Hair follicle dermal papilla cell (primary cell): ENCODE measurements at places on chromosomes 11 and 22. TPM values are rescaled to one million over a fixed set of nuclear protein-coding genes. Genes with fewer than 3 reads are reported as not detected.

Gene PDE2A
- under 0.01 and 0.97 TPM in 2 replicates for total RNA-seq

Gene CSF2RB
- total RNA-seq, result 0.24 TPM in 1 of 2 replicates, not detected in the other

Gene DGAT2
- total RNA-seq, result 0.49 and 0.81 TPM in 2 replicates

Gene FGF4
- not detected in 2 replicates for total RNA-seq

Gene RTN4RL2
- 0.12 and 0.49 TPM in 2 replicates for total RNA-seq

Gene EI24
- total RNA-seq, result 65.8 and 70.9 TPM in 2 replicates

Gene SHISA8
- total RNA-seq, result not detected in 2 replicates

Gene MED19
- 10.2 and 10.9 TPM in 2 replicates for total RNA-seq

Gene P2RX6
- 11.5 and 14.0 TPM in 2 replicates for total RNA-seq

Gene TEX54
- total RNA-seq, result not detected in 2 replicates

Gene C11orf91
- total RNA-seq, result not detected in 2 replicates

Gene TANGO2
- 59.6 and 69.5 TPM in 2 replicates for total RNA-seq

Gene NRXN2
- total RNA-seq, result 107 and 111 TPM in 2 replicates

Gene PTPRCAP
- total RNA-seq, result 0.32 TPM in 1 of 2 replicates, not detected in the other

Gene RFPL1
- total RNA-seq, result not detected in 2 replicates

Gene KLHL35
- total RNA-seq, result 1.5 and 2.2 TPM in 2 replicates

Gene SPINDOC
- total RNA-seq, result 18.9 and 23.0 TPM in 2 replicates

Gene OR4C15
- total RNA-seq, result not detected in 2 replicates

Gene MICAL2
- 190 and 211 TPM in 2 replicates for total RNA-seq

Gene APOA5
- 0.12 TPM in 1 of 2 replicates, not detected in the other for total RNA-seq

Gene OR10G8
- not detected in 2 replicates for total RNA-seq

Gene RASGRP2
- 1.3 and 1.7 TPM in 2 replicates for total RNA-seq

Gene CLDN5
- not detected in 2 replicates for total RNA-seq

Gene MAPK8IP2
- total RNA-seq, result 1.9 and 4.6 TPM in 2 replicates

Gene EFCAB6
- total RNA-seq, result 2.6 TPM in 2 replicates

Gene OR10D3
- total RNA-seq, result not detected in 2 replicates

Gene CCDC87
- total RNA-seq, result 0.49 and 0.85 TPM in 2 replicates

Gene SLCO2B1
- not detected in 2 replicates for total RNA-seq

Gene KRTAP5-10
- total RNA-seq, result not detected in 2 replicates

Gene CREB3L1
- 55.4 and 69.4 TPM in 2 replicates for total RNA-seq

Gene CSKMT
- total RNA-seq, result 3.2 and 7.3 TPM in 2 replicates

Gene FGF3
- not detected in 2 replicates for total RNA-seq

Gene OR10G4
- not detected in 2 replicates for total RNA-seq

Gene ROBO4
- 1.1 and 1.3 TPM in 2 replicates for total RNA-seq

Gene OR2AT4
- total RNA-seq, result not detected in 2 replicates

Gene NLRP6
- total RNA-seq, result not detected in 2 replicates

Gene UCP3
- 0.16 and 0.36 TPM in 2 replicates for total RNA-seq

Gene SYNGR1
- 6.6 and 12.2 TPM in 2 replicates for total RNA-seq

Gene SLC22A6
- total RNA-seq, result not detected in 2 replicates

Gene APOBEC3H
- total RNA-seq, result not detected in 2 replicates

Gene LUZP2
- 0.32 and 0.73 TPM in 2 replicates for total RNA-seq
